ENCODE measurements at places on chromosomes 12 and 14.

DNA sequence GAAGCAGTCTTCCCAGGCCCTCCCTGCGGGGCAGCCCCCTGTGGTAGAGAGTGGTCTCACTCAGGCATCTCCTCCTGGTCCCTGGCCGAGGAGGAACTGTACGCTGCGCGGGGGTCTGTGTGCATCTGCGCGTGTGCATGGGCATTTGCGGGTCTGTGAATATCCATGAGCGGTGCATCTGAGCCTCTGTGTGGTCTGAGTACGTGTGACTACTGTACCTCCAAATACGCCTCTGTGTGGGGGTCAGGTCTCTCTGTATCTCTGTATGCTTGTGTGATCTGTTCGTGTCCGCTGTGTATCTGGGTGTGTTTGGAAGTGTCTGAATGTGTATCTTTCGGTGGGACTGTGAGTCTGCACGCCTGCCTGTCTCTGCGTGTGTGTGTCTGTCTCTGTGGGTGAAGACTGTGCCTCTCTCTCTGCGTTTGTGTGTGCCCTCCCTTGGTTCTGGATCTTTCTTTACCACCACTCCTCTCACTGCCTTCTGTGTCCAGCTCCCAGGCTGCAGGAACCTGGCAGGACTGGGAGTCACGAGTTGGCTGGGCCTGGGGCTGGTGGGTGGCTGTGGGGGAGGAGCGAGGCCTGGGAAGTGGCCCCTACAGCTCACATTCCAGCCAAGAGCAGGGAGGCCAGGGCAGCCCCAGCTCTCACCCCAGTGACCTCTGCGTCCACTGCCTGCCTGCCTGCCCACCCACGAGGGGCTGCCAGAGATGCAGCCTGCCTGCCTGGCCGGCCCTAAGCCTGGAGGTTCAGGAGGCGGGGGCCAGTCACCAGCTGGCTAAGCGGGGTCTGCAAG lies 1.1 kb upstream of the PGF start:
- DNase-seq, result no peak

DNA sequence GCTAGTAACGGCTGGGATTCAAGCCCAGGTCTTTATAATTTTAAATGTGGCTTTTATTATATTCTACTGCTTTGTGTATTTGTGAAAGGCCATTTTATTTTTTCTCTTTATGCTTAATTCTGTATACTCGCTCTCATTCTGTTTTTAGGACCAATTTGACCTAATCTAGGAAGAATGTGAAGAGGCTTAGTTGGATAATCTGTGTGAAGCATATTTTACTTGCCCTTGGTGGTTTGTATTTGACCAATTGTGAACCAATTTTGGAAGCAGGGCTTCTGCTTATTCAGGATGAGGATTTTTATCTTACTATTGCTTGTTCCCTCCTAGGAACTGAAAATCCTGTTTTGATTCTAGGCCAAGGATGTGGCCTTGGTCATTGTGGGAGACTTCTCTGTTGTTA lies 113.1 kb downstream of the TTC6 start:
- DNase-seq, result no peak

DNA sequence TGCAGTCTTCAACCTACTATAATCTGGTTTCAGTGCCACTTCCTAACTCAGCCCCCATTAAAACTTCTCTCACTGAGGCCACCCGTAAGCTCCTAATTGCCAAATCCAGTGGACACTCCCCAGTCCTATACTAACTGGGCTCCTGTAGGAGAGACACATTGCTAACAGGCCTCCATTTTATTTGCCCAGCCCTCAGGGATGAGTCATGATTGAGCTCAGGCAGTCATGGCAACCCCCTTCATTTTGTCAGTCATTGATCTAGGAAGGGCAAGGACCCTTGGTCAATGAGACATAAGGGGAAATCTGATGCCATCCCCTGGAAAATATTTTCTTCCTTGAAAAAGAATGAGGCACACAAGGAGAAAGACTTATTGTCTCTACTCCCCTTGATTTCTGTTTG lies 70.1 kb upstream of the HIF1A start:
- DNase-seq, result no peak

DNA sequence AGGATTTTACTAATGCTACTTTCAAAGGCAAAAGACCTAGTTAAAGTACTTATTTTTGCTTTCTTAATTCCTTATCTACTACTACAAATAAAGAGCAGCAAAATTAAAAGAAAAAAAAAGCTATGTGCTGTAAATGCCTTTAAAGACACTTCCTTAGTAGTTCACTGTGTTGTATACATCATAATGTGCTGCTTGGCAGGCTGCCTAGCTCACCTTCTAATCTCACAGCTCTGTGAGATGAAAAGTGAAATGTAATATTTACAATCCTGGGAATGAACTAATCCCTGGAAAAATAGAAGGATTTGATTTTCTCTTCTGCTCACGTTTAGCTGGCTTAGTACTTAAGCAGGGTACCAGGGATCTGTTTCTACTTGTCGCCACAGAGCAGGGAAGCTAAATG lies 184.4 kb upstream of the ALG10B start:
- no peak for DNase-seq

DNA sequence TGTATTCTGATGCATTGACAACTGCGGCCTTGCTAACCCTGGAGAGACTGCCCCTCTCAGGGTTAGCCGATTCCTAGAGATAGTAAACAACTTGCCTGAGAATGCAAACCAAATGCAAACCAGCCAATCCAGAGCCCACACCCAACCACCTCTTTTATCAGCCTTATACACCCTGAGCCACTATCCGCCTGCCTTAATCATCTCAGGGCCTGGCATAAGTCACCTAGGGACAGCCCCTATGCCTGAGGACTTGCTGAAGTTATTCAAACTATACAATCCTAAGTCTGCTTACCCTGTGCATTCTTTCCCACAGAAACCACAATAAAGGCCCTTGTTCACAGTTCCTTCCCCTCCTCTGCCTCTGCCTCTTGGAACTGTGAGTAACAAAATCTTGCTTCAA lies 177.2 kb downstream of the KCNA5 start:
- DNase-seq, result no peak

- DNase-seq, result no peak
Observed at GRCh38 chr12:107948391-107948945, 174.0 kb downstream of the ASCL4 start.

- DNase-seq, result no peak
Observed at GRCh38 chr12:117209626-117210025, 19.4 kb upstream of the FBXO21 start.

- no peak for DNase-seq
Observed at GRCh38 chr12:97520106-97520505, 57.5 kb downstream of the RMST start.

- no peak for DNase-seq
Observed at GRCh38 chr12:38775457-38775856, 129.9 kb downstream of the CPNE8 start.

GRCh38 chr14:99524091-99524661 lies 43.0 kb downstream of the CCNK start:
- no peak for DNase-seq

GRCh38 chr12:52390739-52391617 lies 5.5 kb upstream of the KRT84 start:
- no peak for DNase-seq

DNA sequence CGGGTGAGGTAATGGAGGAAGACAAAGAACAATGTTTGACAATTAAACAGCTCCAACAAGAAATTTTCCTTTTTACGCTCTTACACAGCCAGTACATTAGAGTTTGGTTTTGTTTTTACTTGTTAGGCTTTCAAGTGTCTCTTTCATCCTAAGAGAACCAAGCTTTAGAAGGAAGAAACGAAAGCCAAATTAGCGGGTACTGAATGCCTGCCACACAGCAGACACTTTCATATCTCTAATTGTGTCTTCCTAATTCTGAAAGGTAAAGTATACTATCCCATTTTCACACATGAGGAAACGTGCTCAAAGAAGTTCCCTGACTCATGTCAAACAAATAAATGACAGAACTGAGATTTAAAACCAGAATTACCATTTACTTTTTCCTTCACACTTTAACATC lies 65.0 kb downstream of the CDK17 start:
- no peak for DNase-seq

Data from thoracic aorta (tissue), 2 donors.